Activated T-helper 17 cell treated with anti-CD3 and anti-CD28 coated beads, Interleukin-2, amount 50 U/mL, for 72 hours (primary cell): ENCODE measurements at places on chromosomes 6 and 20. TPM values are rescaled to one million over a fixed set of nuclear protein-coding genes. Genes with fewer than 3 reads are reported as not detected.
A peak's percentile ranks its signal among the peaks of the same experiment; 100 is the strongest.

- no peak for ATAC-seq
Measured at GRCh38 chr6:47079638-47080037, 37.5 kb upstream of the ADGRF1 start.

GRCh38 chr20:24587384-24588046 is 118.1 kb downstream of the SYNDIG1 start:
- no peak for ATAC-seq

- no peak for ATAC-seq
Measured at GRCh38 chr20:11108102-11108810, 434.5 kb upstream of the JAG1 start.

DNA sequence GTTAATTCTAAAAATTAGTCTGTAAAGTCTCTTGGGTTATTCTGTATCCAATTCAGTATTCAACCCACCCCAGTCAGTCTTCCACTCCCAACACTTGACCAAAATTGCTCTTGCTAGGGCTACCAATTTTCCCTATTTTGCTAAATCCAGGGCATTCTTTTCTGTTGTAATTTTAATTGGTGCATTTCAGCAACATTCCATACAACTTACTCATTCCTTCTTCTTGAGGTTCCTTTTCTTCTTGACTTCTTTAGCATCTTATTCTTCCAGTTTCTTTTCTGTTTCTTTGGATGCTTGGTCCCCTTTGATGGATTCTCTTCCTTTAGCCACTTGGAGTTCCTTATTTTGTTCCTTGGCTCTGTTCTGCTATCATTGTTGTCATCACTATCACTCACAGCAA is 11.2 kb upstream of the GRM1 start:
- no peak for ATAC-seq

DNA sequence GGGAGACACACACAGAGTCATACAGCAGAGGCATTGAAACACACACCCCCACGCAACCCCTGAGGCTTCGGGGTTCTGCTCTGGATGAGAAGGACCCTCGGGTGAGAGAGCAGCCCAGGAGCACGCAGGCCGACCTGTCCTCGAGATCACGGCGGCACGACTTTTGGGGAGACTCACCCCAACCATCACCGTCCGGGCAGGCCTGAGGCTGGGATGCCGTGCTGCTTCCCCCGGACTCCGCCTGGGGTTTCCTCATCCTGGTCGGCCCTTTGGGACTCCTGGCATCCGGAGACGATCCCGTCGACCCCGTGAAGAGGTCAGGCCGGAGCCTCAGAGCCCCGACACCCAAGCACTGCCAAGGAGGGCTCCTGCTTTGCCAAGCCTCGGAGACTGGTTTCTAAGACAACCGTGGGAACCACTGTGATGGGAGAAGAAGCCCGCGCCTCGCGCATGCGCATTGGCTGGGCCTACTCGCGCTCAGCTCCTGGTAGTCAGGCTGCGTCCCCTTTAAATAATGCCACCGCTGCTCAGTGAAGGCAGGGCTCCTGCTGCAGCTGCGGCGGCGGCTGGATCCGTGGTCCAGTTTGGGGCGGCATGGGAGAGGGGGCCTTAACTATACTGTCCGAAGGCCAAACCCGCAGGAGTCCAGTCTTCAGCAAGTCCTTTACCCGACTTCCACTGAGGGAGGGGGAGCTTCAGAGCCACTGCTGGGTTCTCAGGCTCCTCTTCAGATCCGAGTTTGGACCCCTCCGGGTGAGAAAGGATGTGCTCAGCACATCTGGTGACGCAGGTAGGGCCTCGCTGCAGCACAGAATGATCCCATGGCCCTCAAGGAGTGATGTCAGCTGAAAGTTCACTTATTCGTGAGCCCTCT is 171.4 kb upstream of the ZNF337 start:
- ATAC-seq = peak; percentile 76

- ATAC-seq = no peak
Measured at GRCh38 chr6:142313284-142313683, 11.5 kb downstream of the ADGRG6 start.

DNA sequence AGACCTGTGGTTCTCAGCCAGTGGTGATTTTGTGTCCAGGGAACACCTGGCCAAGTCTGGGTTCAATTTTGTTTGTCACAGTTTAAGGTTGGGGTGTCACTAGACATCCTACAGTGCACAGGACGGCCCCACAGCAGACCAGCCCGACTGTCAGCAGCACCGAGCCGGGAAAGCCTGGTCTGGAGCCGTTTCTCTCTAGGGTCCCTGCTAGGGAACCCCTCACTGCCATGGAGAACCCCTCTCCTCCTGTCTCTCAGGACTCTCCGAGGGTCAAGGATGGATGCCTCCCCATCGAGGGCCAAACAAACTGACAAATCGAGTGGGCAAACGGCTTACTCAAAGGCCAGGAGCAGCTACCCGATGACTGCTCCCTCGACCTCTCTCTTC is 15.8 kb upstream of the STX16 start:
- ATAC-seq = no peak

- no peak for ATAC-seq
Measured at GRCh38 chr20:63295846-63296245, 2.9 kb downstream of the COL20A1 start.

The SNAP91 gene
- total RNA-seq = not detected

The OLIG3 gene
- total RNA-seq = 3.5 TPM

The GJA1 gene
- total RNA-seq = 0.11 TPM
